ENCODE measurements at places on chromosomes 16 and 17.
A peak's percentile ranks its signal among the peaks of the same experiment; 100 is the strongest.

- no peak for DNase-seq
Observed at GRCh38 chr16:85428899-85429775, 184.0 kb upstream of the GSE1 start.

DNA sequence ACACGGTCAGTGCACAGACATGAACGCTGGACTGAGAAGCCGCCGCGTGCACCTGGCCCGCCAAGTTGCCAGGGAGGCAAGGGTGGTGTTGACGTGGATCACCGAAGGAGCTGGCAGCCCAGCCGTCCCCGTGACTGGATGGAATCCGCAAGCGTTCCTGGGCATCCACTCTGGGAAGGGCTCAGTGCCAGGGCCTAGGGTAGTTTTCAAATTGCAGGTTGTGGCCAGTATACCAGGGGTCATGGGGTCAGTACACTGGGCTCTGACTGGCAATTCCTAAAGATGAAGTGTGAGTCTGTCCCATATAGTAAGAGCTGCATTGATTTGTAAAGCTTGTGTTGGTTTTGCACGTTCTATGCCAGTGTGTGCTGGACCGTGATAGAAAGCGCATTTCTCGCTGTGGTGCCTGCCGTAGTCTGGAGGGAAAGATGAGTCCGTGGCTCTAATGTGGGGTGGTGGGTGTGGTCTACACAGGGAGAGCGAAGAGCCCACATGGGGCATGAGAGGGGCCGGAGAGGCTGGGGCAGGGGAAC lies 21.1 kb upstream of the METRNL start:
- DNase-seq: peak; percentile 46

DNA sequence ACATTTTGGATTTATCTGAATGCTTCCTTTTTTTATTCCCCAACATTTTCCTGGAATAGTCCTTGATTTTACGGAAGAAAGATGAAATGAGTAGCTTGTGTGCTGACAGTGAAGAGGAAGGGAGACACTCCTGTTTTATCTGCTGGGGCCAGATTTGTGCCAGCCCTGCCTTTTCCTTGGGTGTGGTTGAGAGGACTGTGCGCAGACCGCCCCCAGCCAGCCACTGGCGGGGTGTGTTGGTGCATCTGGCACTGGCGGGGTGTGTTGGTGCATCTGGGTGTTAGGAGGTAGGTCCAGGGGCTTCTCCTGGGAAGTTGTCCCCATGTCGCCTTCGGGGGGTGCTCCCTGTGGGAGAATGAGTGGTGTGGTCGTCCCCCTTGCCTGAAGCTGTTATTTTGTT lies 39.5 kb downstream of the RAP1GAP2 start:
- no peak for DNase-seq

DNA sequence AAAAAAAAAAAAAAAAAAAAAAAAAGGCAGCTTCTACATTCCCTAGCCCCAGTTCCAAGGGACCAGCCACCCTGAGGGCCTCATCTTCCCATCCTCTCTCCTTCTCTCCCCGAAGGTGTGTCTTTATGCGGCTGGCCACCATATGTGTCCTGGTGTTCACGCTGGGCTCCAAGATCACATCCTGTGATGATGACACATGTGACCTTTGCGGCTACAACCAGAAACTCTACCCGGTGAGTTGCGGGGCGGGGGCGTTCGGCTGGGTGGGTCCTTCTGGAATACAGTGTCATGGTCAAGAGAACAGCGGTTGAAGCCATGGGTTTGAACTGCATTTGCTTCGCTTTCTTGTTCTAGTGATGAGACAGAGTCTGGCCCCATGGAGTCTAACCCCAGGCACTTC lies 22.6 kb upstream of the COQ7 start:
- no peak for DNase-seq

DNA sequence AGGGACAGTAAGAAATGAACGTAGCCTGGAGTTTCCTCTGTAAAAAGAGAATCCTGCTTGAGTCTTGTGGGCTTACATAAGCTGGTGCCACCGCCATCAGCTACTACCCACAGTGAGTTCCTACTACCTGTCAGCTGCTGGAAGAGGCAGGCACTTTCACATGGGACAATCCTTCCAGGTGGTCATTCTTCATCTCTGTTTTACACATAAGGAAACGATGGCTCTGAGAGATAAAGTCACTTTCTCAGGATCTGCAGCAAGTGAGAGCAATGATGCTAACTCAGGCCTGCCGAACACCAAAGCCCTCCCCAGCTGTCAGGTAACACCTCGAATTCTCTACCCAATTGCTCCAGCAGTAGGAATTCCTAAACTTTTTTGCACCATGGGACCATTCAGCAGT lies 26.6 kb downstream of the PIK3R5 start:
- DNase-seq: no peak

GRCh38 chr16:8931859-8932258 lies 31.8 kb downstream of the USP7 start:
- no peak for DNase-seq

DNA sequence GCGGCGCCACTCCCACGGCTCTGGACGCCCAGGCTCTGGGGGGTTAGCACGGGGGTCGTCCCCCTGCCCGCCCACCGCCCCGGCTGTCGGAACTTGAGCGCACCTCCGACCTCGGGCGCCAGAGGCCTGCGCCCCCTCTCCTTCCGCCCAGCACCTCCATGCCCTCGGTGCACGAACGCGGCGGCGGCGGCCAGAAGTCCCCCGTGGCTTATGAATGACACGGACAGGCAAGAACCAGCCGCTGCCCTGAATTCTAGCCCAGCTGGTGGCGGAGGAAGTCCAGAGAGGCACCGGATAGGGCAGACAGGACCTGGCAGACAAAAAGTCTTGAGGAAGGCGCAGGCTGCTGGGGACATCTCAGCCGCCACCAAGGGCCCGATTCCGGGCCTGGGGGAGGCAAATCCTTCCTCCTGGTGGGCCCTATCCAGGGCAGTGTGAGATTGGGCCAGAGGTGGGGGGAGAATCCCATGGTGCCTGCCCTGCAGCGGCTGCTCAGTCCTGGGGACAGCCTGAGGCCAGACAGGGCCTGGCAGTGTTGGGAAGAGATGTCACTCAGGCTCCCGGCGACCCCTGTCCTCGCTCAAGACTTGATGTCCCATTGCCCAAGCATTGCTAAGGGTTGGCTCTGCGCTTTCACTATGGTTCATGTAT lies 897 bp upstream of the CYGB start:
- DNase-seq: peak; percentile 65

DNA sequence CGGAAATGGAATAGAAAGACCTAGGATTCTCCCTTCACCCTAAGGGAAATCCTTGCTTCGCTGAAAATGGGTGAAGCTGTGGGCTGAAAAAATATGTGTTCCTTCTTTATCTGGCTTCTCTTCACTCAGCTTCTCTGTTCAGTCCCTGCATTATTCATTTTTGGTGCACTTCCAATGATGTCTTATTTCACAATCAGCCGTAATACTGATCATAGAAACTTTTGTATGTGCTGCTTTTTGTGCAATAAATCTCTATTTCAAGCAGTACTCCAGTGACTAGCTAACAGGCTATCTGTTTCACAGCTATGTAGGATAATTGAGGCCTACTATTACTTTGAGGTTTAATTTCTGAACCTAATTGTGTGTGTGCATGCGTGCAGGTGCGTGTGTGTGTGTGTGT lies 144.6 kb downstream of the FOXL1 start:
- DNase-seq: no peak

DNA sequence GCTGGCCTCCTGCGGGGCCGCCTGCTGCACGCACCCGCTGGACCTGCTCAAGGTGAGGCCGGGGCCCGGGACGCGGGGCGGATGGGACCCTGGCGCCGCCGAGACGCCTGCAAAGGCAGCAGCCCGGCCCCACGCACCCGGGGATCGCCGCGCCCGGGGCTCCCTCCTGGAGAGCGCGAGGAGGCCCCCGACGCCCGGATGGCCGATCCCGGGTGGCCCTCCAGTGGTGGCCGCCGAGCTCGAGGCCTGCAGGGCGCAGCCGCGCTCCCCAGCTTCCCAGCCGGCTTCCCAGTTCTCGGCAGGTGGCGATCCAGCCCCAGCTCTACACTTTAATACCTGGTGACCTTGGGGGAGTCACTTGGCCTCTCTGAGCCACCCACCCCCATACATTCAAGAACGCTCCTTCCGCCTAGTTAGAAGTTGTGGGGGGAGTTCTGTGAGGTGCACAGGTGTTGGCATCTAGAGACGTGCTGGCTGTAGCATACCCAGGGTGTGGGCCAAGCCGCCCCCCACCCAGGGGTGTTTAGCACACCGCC lies 452 bp downstream of the SLC25A10 start:
- no peak for DNase-seq

DNA sequence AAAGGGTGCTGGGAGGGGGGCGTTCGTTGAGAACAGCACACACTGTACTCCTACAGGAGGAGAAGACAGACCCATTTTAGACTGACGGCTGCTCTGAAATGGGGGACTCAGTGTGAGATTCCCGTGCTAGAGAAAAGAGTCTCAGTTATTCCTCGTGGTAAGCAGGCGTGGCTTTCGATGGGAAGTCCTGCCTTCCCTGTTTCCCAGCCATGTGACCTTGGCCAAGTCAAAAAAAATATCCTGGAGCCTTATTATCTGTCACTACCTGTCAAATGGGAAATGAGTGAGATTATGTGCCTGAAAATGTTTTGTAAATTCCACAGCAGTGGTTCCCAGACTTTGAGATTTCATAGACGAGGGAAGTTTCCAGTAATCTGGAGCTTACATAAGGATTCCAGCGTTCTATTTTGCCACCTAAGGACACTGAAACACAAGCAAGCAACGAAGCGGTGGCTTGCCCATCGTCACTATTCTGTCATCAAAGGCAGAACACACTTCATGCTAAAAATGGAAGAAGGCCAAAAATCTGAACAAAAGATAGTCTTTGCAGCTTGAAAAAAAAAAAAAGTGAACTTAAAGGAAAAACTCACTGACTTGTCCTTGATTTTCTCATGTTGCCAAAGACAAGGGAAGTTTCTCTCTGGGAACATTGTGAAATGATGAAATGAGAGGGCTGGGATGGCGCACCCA lies 253.4 kb upstream of the RPL38 start:
- DNase-seq: no peak

DNA sequence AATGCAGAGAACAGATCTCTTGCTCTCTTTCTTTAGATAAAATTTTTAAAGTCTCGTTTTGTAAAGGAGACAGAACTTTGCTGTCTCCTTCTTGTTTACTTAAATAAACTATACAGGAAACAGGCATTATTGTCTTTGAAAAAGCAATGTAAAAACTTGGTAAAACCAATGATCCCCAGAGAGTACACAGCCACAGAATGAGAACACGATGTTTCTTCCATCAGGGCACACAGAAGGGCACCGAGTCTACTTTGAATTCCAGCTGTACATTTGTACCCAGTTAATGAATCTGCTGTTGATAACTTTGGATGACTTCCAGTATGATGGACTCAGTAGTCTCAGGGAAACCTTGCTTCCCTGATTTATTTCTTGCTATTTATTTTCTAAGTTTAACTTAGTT lies 8.1 kb upstream of the TMEM100 start:
- no peak for DNase-seq

DNA sequence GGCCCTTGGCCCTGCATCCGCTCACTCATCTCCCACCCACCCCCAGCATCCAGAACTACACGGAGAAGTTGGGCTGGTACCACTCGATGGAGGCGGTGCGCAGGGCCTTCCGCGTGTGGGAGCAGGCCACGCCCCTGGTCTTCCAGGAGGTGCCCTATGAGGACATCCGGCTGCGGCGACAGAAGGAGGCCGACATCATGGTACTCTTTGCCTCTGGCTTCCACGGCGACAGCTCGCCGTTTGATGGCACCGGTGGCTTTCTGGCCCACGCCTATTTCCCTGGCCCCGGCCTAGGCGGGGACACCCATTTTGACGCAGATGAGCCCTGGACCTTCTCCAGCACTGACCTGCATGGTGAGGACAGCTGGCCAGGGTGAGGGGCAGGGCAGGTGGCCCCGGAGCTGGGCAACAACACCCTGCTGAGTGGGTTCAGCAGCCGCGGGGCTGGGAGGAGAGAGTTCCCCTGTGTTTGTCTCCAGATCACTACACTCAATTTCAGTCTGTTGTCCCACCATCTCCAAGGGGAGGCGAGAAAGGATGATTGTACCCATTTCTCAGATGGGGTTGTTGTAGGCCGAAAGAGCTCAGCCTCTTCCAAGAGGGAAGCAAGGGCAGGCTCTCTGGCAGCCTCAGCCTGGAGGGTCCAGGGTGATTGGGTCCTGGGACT lies 14.4 kb downstream of the MMP15 start:
- no peak for DNase-seq
